Mesenteric fat pad (tissue), 1 donor: ENCODE measurements at places on chromosomes 13 and 19. TPM values are rescaled to one million over a fixed set of nuclear protein-coding genes. Genes with fewer than 3 reads are reported as not detected.

The SUGP1 gene
- total RNA-seq: 32.9 TPM

The LDLR gene
- 109 TPM for total RNA-seq

The DCT gene
- 0.26 TPM for total RNA-seq

The ARRDC5 gene
- 0.67 TPM for total RNA-seq

The COMMD6 gene
- 133 TPM for total RNA-seq

The LMTK3 gene
- total RNA-seq: 0.45 TPM

The ZGLP1 gene
- 0.55 TPM for total RNA-seq

The OR4F17 gene
- total RNA-seq: not detected

The CCDC70 gene
- not detected for total RNA-seq

The RNF113B gene
- total RNA-seq: not detected

The TUBGCP3 gene
- 27.3 TPM for total RNA-seq

The CCNA1 gene
- 0.71 TPM for total RNA-seq

The SMIM24 gene
- 0.42 TPM for total RNA-seq

The KANK3 gene
- 28.6 TPM for total RNA-seq

The PROZ gene
- not detected for total RNA-seq

The TSHZ3 gene
- total RNA-seq: 12.6 TPM

The LGALS14 gene
- total RNA-seq: not detected

The SULT2A1 gene
- total RNA-seq: not detected

DNA sequence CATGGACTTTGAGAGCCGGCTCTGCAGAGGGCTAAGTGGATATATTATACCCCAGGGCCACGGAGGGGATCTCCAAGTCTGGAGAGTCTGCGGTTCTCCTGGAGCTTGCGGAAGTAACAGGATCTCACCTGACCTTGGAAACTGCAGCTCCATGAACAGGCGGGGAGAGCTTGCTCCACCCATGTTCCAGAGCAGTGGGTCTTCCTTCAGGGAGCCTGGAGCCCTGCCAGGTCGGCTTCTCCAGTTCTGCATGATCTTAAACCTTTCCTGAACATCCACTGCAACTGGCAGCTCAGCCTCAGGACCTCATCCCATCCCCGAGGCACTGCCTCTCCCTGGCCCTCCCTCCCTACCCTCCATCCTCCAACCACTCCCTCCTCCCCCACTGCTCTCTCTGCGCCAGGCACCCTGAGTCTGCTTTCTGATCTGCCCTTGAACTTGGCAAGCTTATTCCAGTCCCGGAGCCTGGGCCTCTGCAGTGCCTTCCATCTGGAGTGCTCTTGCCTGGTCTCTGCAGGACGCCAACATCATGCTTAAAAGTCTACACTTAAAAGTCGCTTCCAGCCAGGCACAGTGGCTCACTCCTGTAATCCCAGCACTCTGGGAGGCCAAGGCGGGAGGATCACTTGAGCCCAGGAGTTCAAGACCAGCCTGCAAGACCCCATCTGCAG lies 13.2 kb downstream of the ATCAY start:
- DNase-seq: no peak

GRCh38 chr19:45682117-45682516 lies 9.6 kb downstream of the SNRPD2 start:
- no peak for DNase-seq

DNA sequence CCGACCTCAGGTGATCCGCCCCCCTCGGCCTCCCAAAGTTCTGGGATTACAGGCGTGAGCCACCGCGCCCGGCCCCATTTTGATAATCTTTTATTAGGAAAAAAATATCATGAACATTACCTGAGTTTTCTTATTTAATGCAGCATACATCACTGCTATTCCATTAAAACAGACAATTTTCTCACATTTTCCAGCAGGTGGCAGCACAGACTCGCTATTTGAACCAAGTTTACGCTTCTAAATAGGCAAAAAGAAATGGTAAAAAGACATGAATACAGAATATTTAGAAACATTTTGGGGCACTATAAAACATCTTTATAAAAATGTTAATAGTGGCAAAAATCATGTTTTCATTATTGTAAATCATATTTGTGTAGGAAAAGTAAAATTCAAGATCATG lies 903.1 kb downstream of the SLITRK6 start:
- DNase-seq: no peak

DNA sequence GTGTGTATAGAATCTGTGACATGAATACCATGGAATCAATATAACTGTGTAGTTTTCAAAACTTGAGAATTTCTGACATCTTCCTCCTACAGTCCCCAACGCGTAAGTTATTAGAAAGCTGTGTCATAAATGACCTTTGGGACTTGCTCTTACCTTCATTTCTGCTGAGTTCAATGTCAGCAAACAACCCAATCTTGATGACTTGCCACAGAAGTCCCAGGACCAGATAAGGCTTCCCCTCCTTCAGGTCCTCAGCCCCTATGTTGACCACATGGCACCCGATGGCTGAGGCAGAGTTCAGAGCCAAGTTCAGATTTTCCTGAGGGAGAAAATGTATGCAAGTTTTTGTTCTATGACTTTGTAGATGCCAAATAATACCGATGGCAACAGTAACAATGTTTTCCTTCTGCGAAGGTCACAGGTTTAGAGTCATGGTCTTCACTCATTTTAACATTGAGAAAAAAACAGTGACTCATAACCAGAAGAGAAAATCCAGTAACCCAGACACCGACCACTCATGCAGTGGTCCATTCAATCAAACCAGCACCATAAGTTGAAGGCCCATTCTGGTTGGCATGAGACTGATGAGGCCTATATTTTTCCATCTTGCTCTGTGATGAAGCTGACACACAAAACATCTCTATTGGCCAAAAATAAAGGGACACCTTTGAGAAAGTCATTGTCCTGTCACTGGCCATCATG lies 29.2 kb downstream of the LCP1 start:
- no peak for DNase-seq

- no peak for DNase-seq
Measured at GRCh38 chr13:63457186-63457585, 2041.5 kb upstream of the PCDH20 start.

GRCh38 chr13:72850959-72851677 lies 69.2 kb downstream of the PIBF1 start:
- DNase-seq: no peak

- no peak for DNase-seq
Measured at GRCh38 chr13:60933638-60934037, 482.0 kb downstream of the PCDH20 start.

DNA sequence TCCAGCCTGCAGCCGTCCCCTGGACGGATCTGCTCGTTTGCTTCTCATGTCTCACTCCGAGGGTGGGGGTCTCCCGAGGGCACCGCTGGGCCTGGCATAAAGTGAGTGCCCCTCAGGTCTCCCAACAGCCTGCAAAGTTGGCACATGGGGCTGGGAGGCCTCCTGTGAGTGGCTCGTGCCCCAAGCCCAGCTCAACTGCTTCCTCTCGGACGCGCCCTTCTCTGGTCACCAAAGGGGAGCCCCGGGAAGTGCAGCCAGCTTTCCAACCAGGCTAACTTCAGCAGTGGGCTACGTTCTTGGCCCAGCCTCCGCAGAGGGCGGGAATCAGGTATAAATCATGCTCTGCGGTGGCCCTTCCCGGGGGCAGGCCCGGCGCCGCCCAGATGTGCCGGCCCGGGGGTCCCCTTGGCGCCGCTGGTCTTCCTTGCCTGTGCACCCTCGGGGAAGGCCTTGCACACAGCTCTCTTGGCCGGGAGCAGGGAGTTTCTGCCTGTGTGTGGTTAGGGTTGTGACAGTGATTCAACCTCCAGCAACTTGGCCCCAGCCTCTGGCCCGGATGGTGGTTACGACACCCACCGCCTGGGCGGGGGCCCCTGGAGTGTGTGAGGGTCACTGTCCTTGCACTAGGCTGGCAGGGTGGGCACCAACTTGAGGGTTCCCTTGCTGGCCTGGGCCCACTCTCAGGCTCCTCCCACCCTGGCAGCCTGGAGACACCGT lies 20.7 kb downstream of the CEBPG start:
- no peak for DNase-seq

GRCh38 chr19:33805313-33805712 lies 8.6 kb downstream of the KCTD15 start:
- no peak for DNase-seq

DNA sequence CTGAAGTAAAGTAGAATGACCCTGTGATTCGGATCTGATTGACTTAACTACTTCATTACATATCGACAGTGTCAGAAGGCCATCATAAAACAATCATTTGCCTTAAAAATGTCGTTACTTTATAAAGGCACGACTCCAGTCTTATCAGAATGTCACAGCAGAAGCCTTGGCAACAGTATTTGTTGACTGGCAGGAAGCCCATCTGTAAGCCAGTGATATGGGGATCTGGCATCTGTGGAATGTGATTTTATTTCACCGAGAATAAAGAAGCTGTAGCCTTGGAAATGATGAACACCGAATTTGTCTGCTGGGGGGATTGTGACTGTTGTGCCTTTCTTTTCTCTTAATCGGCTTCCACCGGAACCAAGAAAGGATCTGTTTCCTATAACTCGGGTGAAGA lies 362.5 kb downstream of the TDRD3 start:
- no peak for DNase-seq

DNA sequence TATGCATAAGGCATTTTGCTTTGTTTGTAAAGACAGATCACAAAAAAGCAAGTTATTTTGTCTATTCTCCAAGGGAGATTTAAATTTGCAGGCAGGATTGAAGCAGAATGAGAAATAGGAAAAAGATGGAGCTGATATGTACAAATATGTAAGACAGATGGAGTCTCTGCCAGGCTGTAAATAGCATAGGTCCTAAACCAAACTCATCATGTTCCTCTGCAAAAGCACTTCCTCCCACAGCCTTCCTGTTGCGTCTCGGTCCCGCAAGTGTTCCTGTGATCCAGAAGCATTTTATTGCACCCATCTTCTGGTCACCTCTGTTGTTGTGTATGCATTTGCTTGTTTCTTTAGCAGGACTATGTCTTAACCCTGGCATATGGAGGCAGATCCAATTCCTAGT lies 95.7 kb upstream of the CLDN10 start:
- DNase-seq: no peak

DNA sequence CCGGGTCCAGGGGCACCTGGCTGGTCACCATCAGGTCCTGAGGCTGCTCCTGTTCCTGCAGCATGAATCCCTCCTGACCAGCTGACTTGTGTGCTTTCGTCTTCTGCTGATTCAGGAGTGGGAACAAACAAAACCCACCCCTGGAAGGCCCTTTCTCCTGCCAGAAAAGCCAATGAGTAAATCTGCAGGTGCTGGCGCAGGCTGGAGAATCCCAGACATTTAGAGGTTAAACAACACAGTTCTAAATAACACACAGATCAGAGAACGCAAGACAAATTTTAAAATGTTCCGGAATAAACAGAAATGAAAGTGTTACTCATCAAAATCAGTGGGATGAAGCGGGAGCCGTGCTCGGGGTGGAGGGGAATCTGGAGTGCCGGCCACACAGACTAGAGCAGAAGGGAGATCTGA lies 60.6 kb upstream of the C13orf46 start:
- no peak for DNase-seq

- DNase-seq: no peak
Measured at GRCh38 chr13:79663435-79663834, 182.5 kb downstream of the NDFIP2 start.

DNA sequence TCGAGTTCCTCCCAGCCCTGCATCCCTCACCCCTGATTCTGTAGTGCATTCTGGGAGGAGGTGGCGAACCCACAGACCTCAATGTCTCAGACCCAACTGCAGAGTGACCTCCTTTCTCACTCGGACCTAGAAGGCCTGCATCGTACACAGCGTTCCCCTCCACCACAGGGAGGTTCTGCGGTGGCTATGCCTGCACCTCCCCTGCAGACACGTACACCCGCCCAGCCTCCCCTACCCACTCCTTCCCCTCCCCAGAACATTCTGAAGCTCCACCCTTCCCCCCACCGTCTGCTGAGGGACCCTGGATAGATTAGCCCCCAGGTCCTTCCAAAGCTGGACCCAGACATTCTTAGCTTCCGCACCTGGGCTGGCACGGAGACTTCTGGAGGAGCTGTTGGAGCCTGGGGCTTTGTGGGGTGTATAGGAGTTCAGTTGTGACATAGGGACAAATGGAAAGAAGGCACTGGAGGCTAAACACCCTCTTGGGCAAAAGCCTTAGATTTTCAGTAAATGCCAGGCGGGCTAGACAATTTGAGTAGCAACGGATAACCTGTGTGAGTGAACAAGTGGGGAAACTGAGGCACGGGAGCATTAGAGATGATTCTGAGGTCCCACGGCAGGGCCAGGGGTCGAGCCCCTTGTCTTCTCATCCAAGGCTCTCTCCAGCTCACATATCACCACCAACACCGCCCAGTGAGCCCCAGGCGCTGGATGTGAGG lies 420 bp upstream of the FSD1 start:
- DNase-seq: no peak

- no peak for DNase-seq
Measured at GRCh38 chr19:49441210-49441959, at the start of gene SLC17A7. SLC17A7 (minus strand) TSS chr19:49441527; CDS start chr19:49441379, 148 bp downstream.

GRCh38 chr19:48830965-48831364 lies 5.3 kb downstream of the HSD17B14 start:
- DNase-seq: no peak

DNA sequence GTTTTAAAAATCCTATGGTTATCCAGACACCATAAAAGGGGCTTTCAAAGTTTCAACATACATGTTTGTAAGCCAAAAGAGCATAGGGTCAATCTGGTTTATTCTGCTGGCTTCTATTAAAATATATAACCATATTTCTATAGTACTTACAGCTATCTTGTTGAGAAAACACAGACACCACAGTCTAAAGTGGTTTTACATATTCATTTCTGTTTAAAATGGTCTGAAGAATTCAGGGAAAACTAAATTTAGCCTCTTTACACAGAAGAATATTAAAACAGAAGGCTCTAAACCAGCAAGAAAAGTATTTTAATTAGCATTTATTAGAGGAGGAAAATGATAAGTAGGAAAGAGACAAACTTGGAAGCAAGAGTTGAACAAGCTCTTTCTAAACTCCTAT lies 203.9 kb downstream of the LHFPL6 start:
- no peak for DNase-seq

DNA sequence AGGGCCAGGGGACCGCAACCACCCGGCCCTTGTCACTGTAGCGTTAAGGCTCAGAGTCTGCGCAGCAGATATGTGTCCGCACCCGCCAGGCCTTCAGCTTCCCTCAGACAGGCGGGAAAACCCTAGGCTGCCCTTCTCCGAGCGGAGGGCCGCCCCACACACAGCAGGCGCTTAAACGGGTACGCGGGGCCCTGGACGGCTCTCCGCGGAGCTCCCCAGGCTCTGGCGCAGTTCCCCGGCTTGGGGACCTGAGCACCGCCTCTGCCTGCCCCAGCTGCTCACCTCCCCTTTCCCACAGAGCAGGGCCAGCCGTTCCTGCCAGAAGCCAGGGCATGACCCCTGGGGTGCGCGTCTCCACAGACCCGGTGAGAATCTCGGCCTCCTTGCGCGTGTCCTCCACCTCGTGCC lies 593 bp downstream of the ZNF135 start:
- DNase-seq: no peak

GRCh38 chr19:4473011-4473762 lies 1.1 kb downstream of the HDGFL2 start:
- no peak for DNase-seq

DNA sequence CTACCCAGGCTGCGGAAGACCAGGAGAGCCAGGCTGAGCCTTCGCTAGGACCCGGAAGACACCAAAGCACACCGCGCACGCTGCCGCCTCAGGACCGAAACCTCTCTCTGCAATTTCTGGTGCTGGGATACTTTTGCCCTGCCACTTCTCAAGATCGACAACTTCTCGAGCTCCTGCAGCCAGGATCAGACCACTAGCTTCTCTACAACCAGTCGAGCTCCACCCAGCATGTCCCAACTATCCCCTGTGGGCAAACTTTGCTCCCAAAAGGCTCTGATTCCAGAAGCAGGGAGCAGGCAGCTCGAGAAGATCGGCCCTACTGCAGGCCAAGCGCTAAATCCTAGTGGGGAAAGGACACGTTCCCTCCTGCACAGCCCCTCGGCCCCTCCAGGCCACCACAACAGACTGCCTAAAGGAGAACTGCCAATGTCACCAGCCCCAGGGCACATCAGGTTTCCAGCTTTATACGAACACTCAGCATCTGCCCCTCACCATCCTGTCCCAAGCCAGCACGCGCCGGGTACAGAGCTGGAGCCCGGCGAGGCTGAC lies 979 bp downstream of the AKAP8 start:
- DNase-seq: no peak
